ENCODE measurements at places on chromosomes 11 and 22.
A peak's percentile ranks its signal among the peaks of the same experiment; 100 is the strongest.

GRCh38 chr22:42307806-42308563 lies 37.5 kb upstream of the TCF20 start:
- DNase-seq = no peak

DNA sequence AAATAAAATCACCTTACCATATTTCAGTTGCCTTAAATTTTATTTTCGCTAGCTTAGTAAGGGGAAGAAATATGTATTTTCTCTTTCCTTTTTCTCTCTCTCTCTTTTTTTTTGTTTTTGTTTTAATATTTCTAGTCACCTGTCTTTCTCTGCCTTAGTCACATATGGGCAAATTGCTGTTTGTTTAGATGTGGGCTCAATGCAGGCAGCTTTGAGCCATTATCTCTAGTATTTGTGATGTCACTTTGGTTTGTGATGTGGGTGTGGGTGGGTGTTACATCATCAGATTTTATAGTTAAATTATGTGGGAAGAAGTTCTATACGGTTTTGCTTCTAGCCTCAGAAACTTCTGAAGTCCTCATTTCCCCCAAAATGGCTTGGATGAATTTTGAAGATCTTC lies at the start of gene C22orf31:
Gene C22orf31 (minus strand): TSS at position 59 of the 400 bp plus-strand sequence. CDS start 39 bp downstream, at position 20.
- DNase-seq = no peak

DNA sequence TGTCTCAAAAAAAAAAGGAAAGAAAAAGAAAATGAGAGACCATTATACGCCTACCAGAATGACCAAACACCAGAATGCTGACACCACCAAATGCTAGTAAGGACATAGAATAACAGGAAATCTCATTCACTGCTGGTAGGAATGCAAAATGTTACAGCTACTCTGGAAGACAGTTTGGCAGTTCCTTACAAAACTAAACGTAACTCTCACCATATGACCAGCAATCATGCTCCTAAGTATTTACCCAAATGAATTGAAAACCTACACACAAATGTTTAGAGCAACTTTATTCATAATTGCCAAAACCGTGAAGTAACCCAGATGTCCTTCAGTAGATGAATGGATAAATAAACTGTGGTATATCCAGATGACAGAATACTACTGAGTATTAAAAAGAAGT lies 7.2 kb downstream of the CHKA start:
- no peak for DNase-seq

GRCh38 chr11:45677770-45678512 lies 12.5 kb upstream of the CHST1 start:
- peak; percentile 9 for DNase-seq

DNA sequence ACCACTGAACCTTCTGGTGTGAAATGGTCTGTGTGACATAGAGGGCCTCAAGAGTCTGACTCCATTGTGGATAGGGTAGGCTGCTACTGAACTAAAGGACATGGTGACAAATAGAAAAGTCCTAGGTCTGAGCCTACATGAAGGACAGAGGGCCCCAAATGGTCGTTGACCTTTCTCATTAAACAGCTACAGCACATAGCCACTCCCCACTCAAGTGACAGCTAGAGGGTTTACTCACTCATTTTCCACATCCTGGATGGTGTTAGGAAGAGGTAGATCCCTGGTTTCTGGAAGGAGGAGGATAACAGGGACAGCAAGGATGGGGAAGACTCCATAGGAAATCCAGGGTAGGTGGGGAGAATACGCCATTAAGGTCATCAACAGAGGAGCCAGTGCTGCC lies 63.3 kb downstream of the SLC22A24 start:
- DNase-seq = no peak

GRCh38 chr11:61850687-61851086 lies 22.6 kb downstream of the FADS2 start:
- no peak for DNase-seq

DNA sequence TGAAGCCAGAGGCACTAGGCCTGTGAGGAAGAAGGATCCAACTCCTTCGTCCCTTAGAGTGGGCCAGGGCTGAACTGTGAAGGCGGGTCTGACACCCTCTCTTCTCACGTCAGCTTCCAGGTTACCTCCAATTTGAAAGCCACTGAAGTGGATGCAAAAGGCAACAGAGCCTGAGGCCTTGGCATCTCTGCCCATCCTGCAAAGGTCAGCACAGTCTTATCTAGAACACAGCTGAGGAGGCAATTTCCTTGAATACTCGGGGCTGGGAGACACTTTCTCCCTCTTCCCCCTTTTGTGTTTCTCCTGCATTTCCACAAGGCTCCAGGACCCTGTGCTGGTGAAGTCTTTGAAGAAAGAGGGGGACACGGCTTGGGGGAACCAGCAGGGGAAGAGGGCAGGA lies 91.6 kb upstream of the PAX6 start:
- DNase-seq = no peak

- no peak for DNase-seq
These were observed 35.3 kb downstream of the IGHMBP2 start for GRCh38 chr11:68938816-68939582.

DNA sequence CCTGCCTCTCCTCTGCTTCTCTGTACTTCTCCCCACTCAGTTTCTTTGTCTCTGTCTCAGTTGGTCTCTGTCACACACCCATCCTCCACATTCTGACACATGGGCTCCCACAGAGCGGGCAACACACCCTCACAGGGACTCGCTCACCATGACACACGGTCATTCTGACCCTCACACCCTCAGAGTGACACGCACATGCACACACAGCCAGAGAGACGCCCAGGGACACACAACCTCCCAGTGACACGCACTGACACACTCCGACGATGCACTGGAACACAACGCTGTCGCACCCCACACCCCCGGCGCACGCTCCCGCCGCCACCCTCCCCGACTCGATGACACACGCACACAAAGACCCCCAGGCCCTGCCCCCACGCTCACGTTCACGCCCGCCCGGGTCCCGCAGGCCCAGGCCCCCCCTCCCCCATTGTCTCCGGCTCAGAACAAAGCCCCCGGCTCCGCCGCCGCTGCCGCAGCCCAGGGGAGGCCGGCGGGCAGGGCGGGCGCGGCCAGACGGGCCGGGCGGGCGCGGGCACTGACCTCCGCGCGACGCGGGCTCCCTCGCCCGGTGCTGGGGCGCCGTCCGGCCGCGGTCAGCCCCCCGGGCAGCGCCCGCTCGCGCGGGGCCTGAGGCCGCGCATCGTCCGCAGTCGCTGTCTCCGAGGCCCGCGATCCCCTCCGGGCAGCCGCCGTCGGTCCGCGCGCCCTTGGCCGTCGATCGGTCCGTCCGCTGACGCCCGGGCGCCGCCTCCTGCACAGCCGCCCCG lies 404 bp downstream of the DCHS1 start:
- DNase-seq = peak; percentile 12

DNA sequence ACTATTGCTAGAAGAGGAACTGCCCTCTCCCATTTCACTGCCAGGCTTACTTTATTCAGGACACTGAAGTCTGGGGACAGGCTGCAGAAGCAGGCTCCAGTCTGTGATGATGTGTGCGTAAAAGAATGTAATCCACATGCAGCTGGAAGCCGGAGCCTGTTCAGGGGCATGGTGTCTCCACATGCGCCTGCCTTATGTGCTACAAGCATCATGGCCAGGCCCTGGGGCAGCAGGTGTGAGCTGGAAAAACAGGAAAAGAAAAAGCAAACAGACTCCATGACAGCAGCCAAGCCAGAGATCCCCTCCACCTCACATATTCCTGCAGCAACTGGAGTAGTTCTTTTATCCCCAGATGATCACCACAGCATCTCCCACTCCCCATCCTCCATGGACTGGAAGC lies 33.4 kb downstream of the ARFGAP2 start:
- DNase-seq = no peak

DNA sequence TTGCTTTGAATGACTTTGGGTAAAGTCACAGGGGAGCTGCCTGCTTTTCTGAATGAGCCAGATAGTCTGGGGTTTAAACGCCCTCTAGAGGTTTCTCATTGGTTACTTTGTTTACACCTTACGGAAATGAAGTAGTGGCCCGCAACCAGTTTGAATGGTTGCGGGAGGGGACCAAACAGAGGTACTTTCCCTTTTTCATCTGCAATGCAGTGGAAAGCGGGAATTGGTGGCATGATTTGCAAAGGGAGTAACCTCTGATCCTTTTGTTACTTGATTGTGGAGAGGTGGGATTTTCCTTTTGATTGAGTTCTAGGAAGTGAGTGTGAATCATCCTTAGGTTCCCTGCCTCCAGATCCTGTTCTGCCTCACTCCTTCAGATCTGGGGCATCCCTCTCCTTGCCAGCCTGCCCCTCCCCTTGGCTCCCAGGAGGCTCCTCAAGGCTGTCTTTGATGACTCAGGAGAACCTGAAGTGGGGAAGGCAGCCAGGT lies 15.9 kb upstream of the GLYATL1 start:
- peak; percentile 78 for DNase-seq

- peak; percentile 22 for DNase-seq
These were observed 21.6 kb downstream of the PARVG start for GRCh38 chr22:44202261-44202789.

GRCh38 chr11:71305451-71306125 lies 53.2 kb upstream of the SHANK2 start:
- DNase-seq = no peak

GRCh38 chr11:8297781-8298440 lies 34.2 kb upstream of the LMO1 start:
- no peak for DNase-seq

- DNase-seq = no peak
These were observed 16.2 kb downstream of the ARHGEF12 start for GRCh38 chr11:120352405-120352804.

- DNase-seq = no peak
These were observed 15.1 kb downstream of the RCN1 start for GRCh38 chr11:32105871-32106560.

DNA sequence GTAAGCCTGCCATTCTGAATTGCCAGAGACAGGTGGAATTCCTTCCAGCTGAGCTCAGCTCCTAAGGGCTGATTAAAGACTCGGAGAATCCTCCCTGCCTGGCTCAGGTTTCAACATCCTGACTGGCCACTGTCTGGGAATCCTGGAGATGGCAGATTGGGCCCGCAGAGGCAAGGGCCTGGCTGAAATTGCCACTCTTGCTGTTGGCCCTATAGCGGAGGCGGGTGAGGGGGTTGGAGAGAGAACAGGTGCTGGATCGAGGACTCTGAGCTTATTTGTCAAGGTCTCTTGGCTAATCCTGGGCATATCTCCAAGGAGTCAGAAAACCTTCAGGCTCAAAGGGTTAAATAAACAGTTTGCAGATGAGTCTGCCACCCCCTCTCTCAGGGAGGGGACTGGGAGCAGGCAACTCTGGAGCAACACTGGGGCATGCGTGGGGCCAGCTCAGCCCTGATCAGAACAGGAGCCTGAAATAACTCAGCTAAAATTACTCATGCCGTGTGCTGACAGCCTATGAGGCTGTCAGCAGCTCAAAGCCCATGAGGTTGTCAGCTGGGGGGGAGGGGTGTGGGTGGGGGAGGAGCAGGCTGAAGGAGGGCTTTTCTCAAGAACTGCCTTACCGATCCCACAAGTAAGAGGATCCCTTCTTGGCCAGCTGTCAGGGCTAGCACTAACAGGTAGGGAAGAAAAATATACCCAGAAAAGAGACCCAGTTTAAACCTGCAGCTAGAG lies 14.7 kb upstream of the MFRP start:
- peak; percentile 98 for DNase-seq

- DNase-seq = no peak
These were observed 258.9 kb upstream of the ARHGAP20 start for GRCh38 chr11:110971140-110971539.

DNA sequence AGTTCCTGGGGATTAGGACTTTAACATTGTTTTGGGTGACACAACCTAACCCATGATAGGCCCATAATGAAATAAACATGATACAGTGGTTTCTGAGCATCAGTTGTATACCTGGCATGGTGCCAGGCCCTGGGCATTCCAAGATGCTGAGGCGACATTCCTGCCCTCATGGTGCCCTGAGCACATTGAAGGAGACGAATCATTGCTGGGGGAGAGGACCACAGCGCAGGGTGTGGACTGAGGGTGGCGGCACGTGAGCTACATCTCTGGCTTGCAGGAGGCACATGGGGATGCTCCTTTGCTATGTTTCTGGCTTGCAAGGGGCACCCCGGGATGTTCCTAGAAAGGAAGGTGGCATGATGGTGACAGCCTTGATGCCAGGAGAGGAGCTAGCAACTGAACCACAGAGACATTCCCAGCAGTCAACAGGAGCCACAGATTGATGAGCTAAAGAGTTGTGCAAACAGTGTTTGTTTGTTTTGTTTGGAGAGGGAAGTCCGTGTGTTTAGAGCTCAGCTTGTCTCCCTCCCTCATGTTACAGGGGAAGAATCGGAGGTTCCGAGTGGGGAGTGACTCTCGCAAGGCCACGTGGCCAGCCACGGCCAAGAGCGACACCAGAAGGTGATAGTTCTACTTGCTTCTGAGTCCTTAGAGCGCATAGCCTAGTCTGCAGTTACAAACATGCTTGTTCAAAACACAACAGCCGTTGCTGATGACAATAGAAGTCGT lies 106.4 kb downstream of the MIAT start:
- peak; percentile 32 for DNase-seq

- peak; percentile 20 for DNase-seq
These were observed 34.2 kb downstream of the DDX10 start for GRCh38 chr11:108698844-108699642.

GRCh38 chr11:5317292-5317691 lies 6.8 kb downstream of the OR51B2 start:
- DNase-seq = no peak

DNA sequence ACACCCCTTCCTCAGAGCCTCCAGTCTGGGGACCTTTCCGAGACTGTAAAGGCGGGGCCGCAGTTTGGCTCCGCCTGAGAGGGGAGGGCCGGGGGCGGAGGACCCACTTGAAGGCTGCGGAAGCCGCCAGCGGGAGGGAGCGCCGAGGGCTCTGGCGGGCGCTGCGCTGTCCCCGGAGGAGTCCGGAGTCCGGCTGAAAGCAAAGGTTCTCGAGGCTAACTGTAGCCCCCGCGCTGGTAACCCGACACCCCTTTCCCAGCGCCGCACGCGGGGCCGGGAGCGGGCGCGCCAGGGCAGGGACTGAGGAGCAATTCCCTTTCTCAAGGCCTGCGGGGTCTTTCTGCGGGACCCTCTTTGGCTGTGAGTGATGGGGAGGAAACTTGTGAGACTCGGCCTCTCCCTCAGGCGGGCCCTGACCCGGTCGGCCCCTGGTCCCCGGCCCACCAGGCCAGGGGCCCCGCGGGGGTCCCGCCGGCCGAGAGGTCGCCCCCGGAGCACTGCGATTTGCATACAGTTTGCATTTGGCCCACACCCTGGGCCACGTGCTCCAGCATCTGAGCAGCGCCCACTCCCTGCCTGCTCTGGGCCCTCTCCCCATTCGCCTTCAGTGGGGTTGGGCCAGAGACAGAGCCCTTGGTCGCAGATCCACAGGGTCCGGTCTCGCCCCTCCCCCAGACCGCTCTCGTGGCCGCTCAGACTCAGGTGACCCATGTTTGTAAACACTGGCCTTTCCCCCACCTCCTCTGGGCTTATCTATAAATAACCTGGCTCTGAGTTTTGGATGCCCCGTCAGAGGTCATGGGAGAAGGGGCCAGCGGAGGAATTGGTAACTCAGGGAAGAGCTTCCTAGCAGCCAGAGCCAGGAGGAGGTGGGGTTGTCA lies 519 bp upstream of the ART5 start:
- DNase-seq = no peak

GRCh38 chr22:50067244-50067643 lies 9.1 kb upstream of the TTLL8 start:
- DNase-seq = no peak

Measured in DMS79 treated with DMSO at 0.1 percent for 48 hours (cell line).